ENCODE measurements at places on chromosomes 11 and 22. TPM values are rescaled to one million over a fixed set of nuclear protein-coding genes. Genes with fewer than 3 reads are reported as not detected.

PLXNB2 gene
- total RNA-seq, result 73.1 TPM

RAG2 gene
- total RNA-seq, result not detected

GRM5 gene
- total RNA-seq, result under 0.01 TPM

PPFIBP2 gene
- 21.6 TPM for total RNA-seq

ATG2A gene
- total RNA-seq, result 27.1 TPM

KCNK7 gene
- total RNA-seq, result 0.33 TPM

TXNRD2 gene
- total RNA-seq, result 27.3 TPM

GLB1L3 gene
- total RNA-seq, result under 0.01 TPM

AIFM3 gene
- total RNA-seq, result 1.7 TPM

HPS4 gene
- 196 TPM for total RNA-seq
